ENCODE measurements at places on chromosomes 12 and 14.
A peak's percentile ranks its signal among the peaks of the same experiment; 100 is the strongest.

DNA sequence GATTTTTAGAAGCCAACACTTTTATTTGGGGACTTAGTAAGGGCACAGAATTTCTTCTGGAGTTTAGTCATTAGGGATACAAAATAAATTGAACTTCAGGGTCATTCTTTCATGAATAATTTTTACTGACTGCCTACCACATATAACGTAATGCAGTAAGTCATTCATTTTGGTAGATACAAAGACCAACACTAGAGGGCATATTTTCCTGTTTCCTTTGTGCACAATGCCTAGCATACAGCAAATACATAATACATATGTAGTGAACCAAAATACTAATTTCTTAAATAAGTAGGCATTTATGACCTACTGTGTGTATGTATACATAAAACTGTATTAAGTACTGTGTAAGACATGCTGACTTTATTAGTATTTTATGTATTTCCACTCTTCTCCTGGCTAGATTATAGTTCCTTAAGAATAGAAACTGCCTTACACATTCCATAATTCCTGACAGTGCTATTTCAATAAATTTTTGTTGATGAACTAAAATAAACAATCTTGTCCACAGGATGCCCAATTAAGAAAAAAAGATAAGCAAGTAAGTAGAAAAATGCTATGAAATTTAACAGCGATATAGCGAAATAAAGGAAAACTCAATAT is 47.9 kb downstream of the PPP1R12A start:
- peak; percentile 56 for DNase-seq

- no peak for DNase-seq
Measured at GRCh38 chr12:74626397-74626796, 88.8 kb downstream of the ATXN7L3B start.

- DNase-seq, result no peak
Measured at GRCh38 chr12:106790020-106790419, 15.5 kb downstream of the RIC8B start.

DNA sequence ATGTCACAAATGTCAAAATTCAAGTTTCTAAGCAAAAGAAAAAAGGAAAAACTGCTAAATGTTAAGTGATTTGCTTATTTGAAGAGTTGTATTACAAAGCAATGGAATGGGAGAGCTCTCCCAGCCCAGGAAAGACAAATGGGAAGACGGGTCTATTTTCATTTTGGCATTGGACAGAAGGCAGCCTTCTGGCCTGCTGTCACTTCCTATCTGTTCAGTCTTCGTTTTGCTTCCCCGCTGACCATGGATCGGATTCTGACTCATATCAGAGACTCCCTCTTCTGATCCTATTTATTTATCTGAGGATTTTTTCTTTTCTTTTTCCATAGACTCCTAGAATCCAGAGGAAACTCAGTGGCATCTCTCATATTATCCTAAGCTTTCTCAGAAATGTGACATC is 634.9 kb downstream of the DIO2 start:
- no peak for DNase-seq

DNA sequence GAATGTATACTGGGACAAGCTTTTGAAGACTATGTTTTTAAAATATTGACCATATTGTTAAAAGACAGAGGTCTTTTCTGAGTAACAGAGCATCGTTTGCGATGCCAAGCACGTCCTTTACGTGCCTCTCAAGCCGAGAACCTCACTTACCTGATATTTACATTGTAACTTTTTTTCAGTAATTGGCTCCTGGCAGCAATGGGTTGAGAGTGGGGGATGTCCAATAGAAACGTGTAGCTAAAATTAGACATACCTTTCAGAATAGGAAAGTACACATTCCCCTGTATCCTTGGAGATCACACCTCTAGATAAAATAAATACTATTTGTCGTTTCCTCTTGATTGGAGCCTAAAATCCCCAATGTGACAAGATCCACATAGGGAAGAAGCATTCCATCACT is 222.2 kb upstream of the RGS6 start:
- DNase-seq, result no peak

DNA sequence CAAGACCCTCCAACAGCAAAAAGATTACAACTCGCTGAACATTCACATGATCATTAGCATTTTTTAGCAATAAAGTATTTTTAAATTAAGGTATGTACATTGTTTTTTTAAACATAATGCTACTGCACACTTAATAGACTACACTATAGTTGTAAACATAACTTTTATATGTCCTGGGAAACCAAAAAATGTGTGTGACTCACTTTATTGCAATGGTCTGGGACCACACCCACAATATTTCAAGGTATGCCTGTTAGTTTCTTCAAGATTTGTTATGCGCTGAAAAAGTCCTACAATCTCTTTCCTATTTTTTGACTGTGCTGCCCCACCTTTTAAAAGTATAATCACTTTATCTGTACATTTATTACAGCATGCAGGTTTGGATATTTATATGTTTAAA is 30.4 kb upstream of the PCNX4 start:
- DNase-seq, result peak; percentile 10

GRCh38 chr14:96660667-96661066 is 136.5 kb upstream of the VRK1 start:
- no peak for DNase-seq

GRCh38 chr14:45916340-45916953 is 663.4 kb upstream of the MIS18BP1 start:
- no peak for DNase-seq

- DNase-seq, result no peak
Measured at GRCh38 chr12:82855872-82856271, 169.2 kb downstream of the TMTC2 start.

DNA sequence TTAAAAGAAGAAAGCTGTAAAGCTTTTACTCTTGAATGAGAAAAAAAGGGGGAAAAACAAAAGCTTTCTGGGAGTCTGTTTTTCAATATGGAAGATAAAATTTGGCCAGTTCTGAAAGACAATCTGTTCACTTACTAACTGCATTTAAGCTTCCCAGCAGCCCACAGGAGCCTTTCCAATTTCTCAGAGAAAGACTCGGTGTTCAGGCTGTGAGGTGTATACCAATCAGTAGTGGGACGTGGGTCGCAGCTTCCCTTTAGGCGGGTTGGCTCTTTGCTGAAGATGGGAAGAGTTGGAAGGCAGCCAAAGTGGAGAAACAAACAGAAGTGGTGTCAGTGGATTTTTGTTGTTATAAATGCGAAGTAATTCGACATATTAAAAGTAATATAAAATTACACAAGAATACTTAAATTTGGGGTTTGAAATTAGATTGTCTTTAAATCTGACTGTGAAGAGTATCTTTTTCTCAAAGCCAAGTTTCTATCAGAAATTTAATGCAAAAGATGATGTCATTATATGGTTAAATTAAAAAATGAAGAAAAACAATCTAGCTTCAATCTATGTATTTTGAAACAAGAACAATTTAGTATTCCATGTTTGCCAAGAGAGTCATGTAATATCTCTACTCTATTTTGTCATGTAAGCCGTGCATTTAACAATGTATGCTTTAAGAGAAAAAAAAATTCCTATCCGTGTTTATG is 590.2 kb upstream of the ATXN7L3B start:
- DNase-seq, result no peak

- peak; percentile 60 for DNase-seq
Measured at GRCh38 chr14:75906680-75907280, 75.0 kb downstream of the TGFB3 start.

GRCh38 chr14:46769292-46769691 is 117.7 kb upstream of the RPL10L start:
- DNase-seq, result no peak

DNA sequence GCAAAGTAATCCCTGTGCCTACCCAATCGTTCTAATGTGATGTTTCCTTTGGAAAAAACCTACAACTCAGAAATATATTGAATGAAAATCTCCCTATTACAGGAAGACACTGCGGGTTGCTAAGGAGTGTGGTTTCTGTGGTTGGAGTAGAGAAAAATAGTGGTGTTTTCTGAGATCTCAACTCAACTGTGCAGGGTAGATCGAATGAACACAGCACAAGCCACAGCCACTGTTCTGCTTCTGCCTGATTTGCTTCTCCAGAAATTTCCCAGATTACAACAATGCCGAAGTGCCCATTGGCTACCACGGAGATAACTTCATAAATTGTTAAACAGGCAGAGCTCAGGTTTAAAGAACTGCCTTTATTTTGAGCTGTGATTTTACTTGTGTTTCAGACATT is 480.4 kb downstream of the DIO2 start:
- DNase-seq, result peak; percentile 12

GRCh38 chr14:95516554-95517181 is at the start of gene SYNE3:
SYNE3 (minus strand) TSS chr14:95516650; CDS start chr14:95475821, 40,829 bp downstream.
- peak; percentile 56 for DNase-seq

DNA sequence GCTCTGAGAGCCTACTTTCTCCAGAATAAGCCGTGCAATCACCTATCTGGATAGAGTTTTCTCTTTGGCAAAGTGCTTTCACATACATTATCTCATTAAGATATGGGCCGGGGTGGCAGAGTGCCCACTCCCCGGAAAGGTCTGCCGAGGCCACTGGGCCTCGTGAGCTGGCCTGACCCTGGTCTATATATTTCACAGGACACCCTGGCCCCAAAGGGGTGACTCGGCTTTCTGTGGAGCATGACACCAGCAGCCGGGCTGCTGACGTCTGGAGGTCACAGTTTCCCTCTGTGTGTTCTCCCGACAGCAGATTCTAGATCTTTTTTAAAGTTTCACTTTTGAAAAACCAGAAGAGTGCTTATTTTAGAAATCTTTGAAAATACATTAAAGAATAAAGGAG is 27.9 kb upstream of the ATP2A2 start:
- DNase-seq, result peak; percentile 16

GRCh38 chr12:92123780-92124688 is 21.6 kb downstream of the BTG1 start:
- no peak for DNase-seq

DNA sequence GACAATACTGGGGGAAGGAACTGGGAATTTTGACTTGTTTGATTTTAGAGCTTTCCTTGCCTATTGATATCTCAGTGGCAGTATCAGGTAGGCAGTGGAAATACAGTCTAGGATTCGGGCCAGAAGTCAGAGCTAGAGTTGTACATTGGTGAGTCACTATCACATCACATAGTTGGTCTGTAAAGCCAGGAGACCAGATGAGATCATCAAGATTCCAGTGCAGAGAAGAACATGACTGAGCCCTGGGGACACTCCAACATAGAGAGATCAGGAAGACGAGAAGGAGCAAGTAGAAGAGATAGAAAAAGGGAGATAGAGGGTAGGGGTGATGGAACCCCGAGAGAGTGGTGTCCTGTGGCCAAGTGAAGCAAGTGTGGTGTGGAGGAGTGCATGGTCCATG is 46.6 kb upstream of the NR1H4 start:
- peak; percentile 86 for DNase-seq
